Tracheal epithelial cell (primary cell): ENCODE measurements at places on chromosomes 5 and 9. TPM values are rescaled to one million over a fixed set of nuclear protein-coding genes. Genes with fewer than 3 reads are reported as not detected.

Gene LPAR1
- 8.5 and 14.5 TPM in 2 replicates for total RNA-seq

Gene DDX4
- not detected in 2 replicates for total RNA-seq

Gene PHF2
- total RNA-seq, result 9.4 and 11.1 TPM in 2 replicates

Gene PCDHB4
- under 0.01 TPM in 1 of 2 replicates, not detected in the other for total RNA-seq

Gene RLN1
- total RNA-seq, result not detected in 2 replicates

Gene SOHLH1
- total RNA-seq, result not detected in 2 replicates

Gene UBE2QL1
- total RNA-seq, result not detected in 2 replicates

Gene NSMF
- 23.1 and 33.0 TPM in 2 replicates for total RNA-seq

Gene ELOVL7
- total RNA-seq, result 14.1 and 22.7 TPM in 2 replicates

Gene IL5
- total RNA-seq, result not detected in 2 replicates

Gene ZNF454
- total RNA-seq, result 0.48 and 0.64 TPM in 2 replicates

Gene HAPLN1
- under 0.01 TPM in 1 of 2 replicates, not detected in the other for total RNA-seq

Gene SLC36A2
- not detected in 2 replicates for total RNA-seq

Gene TEX53
- total RNA-seq, result not detected in 2 replicates

Gene KCNT1
- not detected in 2 replicates for total RNA-seq

Gene ZNF879
- 2.4 and 2.8 TPM in 2 replicates for total RNA-seq

Gene FRRS1L
- total RNA-seq, result under 0.01 TPM in 1 of 2 replicates, not detected in the other

Gene TTC39B
- 8.1 and 10.1 TPM in 2 replicates for total RNA-seq

Gene PCDHA9
- total RNA-seq, result under 0.01 TPM in 2 replicates

Gene CD180
- not detected in 2 replicates for total RNA-seq

Gene NEURL1B
- total RNA-seq, result 6.2 and 20.2 TPM in 2 replicates

Gene AQP7
- not detected in 2 replicates for total RNA-seq

Gene SYK
- 15.2 and 28.3 TPM in 2 replicates for total RNA-seq

Gene TMEM232
- total RNA-seq, result 1.4 and 1.5 TPM in 2 replicates

Gene SLIT3
- 1.3 and 2.7 TPM in 2 replicates for total RNA-seq

Gene RNF38
- total RNA-seq, result 5.1 and 7.5 TPM in 2 replicates

Gene PIP5KL1
- total RNA-seq, result 3.8 and 6.0 TPM in 2 replicates

Gene ZNF658
- total RNA-seq, result 2.7 and 5.3 TPM in 2 replicates

Gene TMEM252
- total RNA-seq, result not detected in 2 replicates

Gene GABRA1
- total RNA-seq, result not detected in 2 replicates

Gene ADAMTS12
- total RNA-seq, result 1.9 TPM in 1 of 2 replicates, not detected in the other

Gene MCIDAS
- total RNA-seq, result 0.48 TPM in 1 of 2 replicates, not detected in the other

Gene PSAT1
- total RNA-seq, result 108 and 209 TPM in 2 replicates

Gene NKD2
- 0.24 TPM in 1 of 2 replicates, not detected in the other for total RNA-seq

Gene SCGB3A2
- not detected in 2 replicates for total RNA-seq

Gene GDNF
- under 0.01 TPM in 1 of 2 replicates, not detected in the other for total RNA-seq

Gene FAM240B
- not detected in 2 replicates for total RNA-seq

Gene PCDHAC2
- total RNA-seq, result 1.9 and 16.0 TPM in 2 replicates

Gene PCDHB16
- total RNA-seq, result under 0.01 TPM in 1 of 2 replicates, not detected in the other

Gene PDE8B
- not detected in 2 replicates for total RNA-seq

Gene KCNIP1
- total RNA-seq, result 3.1 TPM in 1 of 2 replicates, not detected in the other

Gene SLC6A19
- not detected in 2 replicates for total RNA-seq

Gene TMEFF1
- 0.21 and 1.7 TPM in 2 replicates for total RNA-seq

Gene KCNV2
- not detected in 2 replicates for total RNA-seq

Gene LMX1B
- not detected in 2 replicates for total RNA-seq

Gene DCP2
- 33.0 and 34.3 TPM in 2 replicates for total RNA-seq

Gene COL15A1
- total RNA-seq, result under 0.01 TPM in 1 of 2 replicates, not detected in the other

Gene KIAA1958
- total RNA-seq, result 2.2 and 2.8 TPM in 2 replicates

Gene SLC27A6
- total RNA-seq, result 0.96 TPM in 1 of 2 replicates, not detected in the other

Gene PCDHA8
- not detected in 2 replicates for total RNA-seq

Gene SPINK6
- total RNA-seq, result not detected in 2 replicates

Gene NR2F1-AS1
- under 0.01 and 1.2 TPM in 2 replicates for total RNA-seq
